NCI-H2171 treated with DMSO at 0.1 percent for 48 hours (cell line): ENCODE measurements at places on chromosomes 2 and 18.

- DNase-seq = peak; percentile 80
Observed at GRCh38 chr2:29196792-29197788, 81.9 kb downstream of the CLIP4 start.

GRCh38 chr2:168246072-168246482, 1.3 kb downstream of the STK39 start:
- DNase-seq = peak; percentile 58

GRCh38 chr2:3463186-3463835, 56.0 kb downstream of the ADI1 start:
- DNase-seq = no peak

- peak; percentile 6 for DNase-seq
Observed at GRCh38 chr2:169693360-169693759, 845 bp downstream of the CFAP210 start.

GRCh38 chr2:20181761-20182160, 43.2 kb downstream of the SDC1 start:
- DNase-seq = no peak

GRCh38 chr18:36301884-36302283, 4.4 kb downstream of the FHOD3 start:
- no peak for DNase-seq

DNA sequence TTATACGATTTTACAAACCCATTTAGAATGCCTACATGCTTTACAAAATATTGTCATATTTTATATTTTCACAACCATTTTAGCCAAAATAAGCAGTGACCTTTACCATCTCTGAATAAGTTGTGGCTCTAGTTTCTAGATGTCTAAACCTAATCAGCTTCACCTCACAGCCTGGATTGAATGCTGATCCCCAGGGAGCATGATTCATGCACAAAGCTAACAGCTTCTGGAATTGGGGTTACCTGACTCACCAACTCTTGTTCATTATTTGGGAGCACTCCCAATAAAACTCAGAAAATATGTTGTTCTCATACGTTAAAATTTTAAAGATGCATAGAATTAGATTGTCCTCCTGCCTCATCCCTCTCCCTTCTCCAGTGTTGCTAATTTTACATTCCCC, 611.7 kb upstream of the NETO1 start:
- no peak for DNase-seq

DNA sequence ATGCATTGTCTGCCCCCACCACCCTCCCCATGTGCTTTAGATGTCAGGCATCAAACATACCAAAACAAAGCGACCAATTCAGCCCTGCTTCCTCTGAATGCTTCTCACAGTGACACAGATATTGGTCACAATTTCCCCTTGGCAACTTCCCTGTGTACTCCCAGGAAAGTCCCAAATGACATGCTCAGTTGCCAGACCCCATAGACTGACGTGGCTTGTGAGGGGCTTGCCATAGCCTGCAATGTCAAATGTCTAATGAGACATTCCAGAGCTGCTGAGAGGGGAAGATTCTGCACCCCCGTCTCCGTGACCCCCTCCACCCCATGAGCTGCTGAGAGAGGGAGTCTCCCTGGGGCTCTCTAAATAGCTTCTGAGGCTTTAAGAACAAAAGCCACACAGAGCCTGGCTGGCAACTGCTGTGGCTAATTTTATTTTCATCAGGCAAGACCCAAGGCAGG, 47.3 kb downstream of the RFTN2 start:
- DNase-seq = no peak

GRCh38 chr18:5841518-5841917, 53.8 kb downstream of the TMEM200C start:
- peak; percentile 28 for DNase-seq

- DNase-seq = no peak
Observed at GRCh38 chr18:41731884-41732283, 223.2 kb upstream of the PIK3C3 start.

- DNase-seq = peak; percentile 74
Observed at GRCh38 chr18:76977108-76977621, 154.8 kb downstream of the ZNF236 start.

DNA sequence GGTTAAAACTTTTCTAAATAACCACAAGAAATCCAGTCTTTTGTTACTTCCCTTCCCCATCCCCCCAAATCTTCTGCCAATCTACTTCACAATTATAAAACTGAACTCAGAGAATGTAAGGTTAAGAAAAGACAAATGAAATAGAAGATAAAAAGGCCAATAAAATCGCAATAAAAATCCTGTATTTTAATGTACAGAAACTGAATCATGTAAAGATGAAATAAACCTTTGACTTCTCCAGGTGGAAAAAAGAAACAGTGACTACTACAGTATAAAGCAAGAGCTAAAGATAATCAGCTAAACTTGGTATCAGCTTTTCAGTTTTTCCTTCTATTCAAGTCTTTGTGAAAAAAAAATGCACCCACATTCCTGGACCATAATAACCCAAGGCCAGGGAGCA, 1.7 kb downstream of the SYT4 start:
- DNase-seq = no peak

GRCh38 chr18:24840640-24841039, 380.2 kb downstream of the HRH4 start:
- no peak for DNase-seq

GRCh38 chr2:176130147-176130956, 847 bp downstream of the HOXD8 start:
- DNase-seq = peak; percentile 65

GRCh38 chr2:235493775-235494715, at the start of gene AGAP1:
Gene AGAP1 (plus strand): TSS chr2:235494043.
- DNase-seq = peak; percentile 64

DNA sequence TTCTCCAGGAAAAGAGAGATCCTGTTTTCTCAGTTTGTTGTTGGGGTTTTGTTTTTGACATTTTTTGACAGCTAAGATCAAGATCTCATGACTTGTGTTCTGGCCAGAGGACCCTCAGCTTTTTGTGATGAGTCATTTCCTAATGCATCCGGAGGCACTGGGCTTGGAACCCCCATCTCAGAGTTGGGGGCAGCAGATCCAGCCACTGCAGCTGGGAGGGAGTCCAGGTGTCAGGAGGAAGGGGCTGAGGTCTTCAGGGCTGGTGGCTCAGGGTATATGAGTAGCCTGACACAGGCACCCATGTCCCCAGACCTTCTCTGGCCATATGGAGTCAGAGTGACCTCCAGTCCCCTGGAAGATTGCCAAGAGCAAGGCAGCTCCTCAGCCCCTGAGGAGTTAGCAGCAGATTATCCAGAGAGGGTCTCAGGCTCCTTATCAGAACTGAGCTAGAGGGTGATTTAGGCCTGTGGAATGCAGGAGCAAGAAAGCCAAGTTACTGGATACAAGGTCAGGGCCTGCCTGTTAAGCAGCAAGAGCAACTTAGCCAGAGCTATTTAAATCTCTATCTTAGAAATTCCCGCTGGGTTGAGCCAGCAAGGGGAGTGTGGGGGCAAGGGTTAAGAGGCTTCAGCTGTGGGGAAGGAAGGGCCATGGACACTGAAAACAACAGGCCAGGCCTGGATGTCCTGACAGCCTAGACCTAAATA, 62.4 kb downstream of the TANC1 start:
- no peak for DNase-seq

GRCh38 chr2:214591366-214591765, 180.5 kb downstream of the VWC2L start:
- DNase-seq = peak; percentile 36

GRCh38 chr18:10169064-10169562, 255.3 kb downstream of the VAPA start:
- peak; percentile 23 for DNase-seq

- no peak for DNase-seq
Observed at GRCh38 chr2:208006833-208007232, 18.5 kb downstream of the PLEKHM3 start.

GRCh38 chr2:61816480-61817355, 37.1 kb downstream of the FAM161A start:
- no peak for DNase-seq

- no peak for DNase-seq
Observed at GRCh38 chr2:113791697-113792590, 35.5 kb upstream of the SLC35F5 start.

DNA sequence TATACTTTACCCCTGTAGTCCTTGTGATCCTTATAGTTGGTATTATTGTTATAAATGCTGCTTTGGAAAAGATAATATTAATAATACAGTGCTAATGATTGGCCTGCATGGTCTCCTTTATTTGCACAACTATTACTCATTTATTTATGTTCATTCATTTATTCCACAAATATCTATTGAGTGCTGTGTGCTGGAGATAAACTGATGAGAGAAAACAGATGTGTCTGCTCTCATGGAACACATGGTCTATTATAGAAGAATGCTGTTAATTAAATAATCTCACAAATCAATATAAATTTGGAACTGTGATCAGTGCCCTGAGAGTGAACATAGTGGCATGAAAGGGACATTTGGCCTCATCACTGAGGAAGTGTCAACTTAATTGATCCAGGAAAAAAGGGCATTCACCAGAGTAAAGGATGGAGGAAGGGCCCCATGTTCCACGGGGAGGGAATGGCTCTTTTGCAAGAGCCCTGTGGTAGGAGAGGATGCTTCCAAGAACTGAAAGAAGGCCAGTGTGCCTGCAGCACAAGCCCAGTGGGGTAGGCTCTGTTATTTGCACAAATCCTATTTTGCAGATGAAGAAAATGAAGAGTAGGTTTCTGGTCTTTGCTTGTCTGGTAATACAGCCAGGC, 91.5 kb upstream of the STK39 start:
- no peak for DNase-seq

- no peak for DNase-seq
Observed at GRCh38 chr2:230711224-230711623, 1.4 kb upstream of the CAB39 start.

DNA sequence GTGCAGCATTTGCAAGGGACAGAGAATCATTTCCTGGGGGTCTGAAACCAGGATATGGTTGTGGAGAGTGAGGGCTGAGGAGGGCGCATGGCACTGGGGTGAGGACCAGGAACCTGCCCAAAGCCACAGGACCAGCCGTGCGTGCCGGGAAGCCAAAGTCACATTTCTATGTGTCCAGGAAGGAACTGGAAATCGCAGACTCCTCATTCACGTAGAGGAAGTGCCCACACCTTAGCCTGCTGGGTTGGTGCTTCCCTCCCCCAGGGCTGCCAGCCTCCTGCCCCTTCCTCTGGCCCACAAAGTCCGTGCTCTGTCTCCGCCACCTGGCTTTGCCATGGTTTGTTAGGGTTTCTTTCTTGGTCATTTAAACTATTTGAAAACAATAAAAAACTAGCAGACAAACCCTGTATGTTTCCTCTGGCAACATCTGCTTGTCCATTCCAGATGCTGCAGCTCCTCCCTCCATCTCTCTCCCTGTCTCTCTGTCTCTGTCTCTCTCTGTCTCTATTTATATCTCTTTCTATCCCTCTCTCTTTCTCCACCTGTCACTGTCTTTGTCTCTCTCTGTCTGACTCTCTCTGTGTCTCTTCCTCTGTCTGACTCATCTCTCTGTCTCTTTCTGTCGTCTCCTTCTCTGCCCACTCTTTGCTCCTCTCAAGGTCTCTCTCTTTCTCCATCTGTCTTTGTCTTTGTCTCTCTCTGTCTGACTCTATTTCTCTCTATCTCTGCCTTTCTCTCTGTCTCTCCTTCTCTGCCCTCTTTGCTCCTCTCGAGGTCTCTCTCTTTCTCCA, 163.2 kb upstream of the TPO start:
- DNase-seq = no peak

DNA sequence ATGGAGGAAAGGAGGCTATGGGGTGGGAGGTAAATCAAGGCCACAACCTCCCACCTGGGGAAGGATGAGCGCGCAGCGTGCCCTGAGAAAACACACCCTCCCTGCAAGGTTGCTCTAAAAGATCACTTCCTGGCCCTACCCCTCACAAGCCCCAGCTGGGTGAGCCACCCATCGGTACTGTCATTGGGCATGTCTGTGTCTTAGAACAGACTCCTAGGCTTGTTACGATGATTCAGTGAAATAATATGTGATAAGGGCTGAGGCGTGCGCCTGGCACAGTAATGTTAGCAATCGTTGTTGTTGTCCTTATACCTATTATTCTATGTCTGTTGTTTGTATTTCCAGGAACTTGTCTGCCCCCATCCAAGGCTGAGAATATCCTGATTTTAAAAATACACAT, 175.1 kb downstream of the ZFP36L2 start:
- DNase-seq = no peak
